ENCODE measurements at places on chromosomes 16 and 17. TPM values are rescaled to one million over a fixed set of nuclear protein-coding genes. Genes with fewer than 3 reads are reported as not detected.
A peak's percentile ranks its signal among the peaks of the same experiment; 100 is the strongest.

DNA sequence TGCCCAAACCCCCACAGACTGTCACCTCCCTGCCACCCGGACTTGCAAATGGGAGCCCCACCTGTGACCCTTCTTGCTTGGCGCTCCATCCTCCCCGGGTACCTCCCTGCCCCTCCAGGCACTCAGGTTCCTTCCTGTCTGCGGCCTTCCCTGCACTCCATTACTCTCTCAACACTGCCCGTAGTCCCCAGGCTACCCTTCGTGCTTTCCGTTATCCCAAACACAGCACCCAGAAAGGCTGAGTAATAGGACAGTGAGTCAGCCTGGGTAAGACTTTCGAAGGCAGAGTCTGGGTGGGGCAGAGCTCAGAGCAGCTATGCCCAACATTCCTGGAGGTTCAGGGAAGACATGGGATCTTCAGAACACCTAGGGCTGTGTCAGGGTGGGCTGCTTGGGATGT is 16.6 kb upstream of the C16orf74 start:
- no peak for DNase-seq

- DNase-seq: no peak
Measured at GRCh38 chr16:49013727-49014080, 267.9 kb downstream of the CBLN1 start.

DNA sequence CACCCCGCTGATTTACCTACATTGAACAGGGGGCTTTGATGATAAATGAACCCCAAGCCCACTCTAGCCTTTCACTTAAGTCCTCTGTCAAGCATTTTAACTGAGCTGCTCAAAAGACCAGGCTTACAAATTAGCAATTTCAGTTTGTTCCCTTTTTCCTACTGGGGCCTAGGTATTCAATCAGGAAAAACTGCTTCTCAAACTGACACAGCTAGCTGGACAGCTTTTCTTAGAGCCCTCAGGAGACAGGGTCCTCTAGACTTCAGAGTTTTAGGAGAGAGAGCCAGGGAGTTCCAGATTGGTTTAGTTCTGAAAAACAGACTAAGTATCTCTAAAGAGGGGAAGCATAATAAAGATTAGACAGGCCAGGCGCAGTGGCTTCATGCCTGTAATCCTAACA is 6.2 kb upstream of the HEXIM2 start:
- no peak for DNase-seq

GRCh38 chr17:1673041-1673785 is 11.5 kb downstream of the PRPF8 start:
- peak; percentile 3 for DNase-seq

GRCh38 chr16:79132701-79133100 is 467.8 kb downstream of the MAF start:
- no peak for DNase-seq

- no peak for DNase-seq
Measured at GRCh38 chr16:2970563-2970962, 1.4 kb downstream of the PAQR4 start.

The AXIN2 gene
- total RNA-seq: 40.2 TPM

DNA sequence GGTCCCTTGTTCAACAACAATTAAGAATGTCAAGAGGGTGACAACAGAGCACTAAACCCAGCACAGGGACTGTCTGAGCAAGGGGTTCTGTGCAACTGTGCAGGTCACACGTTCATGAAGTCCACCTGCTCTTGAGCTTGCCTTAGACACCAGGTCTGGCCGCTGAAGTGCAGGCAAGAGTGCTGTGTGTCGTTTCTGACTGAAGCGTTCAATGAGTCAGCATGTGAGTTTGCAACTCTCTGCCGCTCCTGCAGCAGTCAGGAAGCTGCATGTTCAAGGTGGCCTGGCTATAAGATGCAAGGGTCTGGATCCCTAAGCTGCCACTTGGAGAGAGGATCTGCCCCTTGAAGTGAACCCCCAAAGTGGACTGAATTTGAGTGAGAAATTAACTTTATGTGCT is 332.7 kb upstream of the HSBP1 start:
- DNase-seq: no peak
